Dermis blood vessel endothelial cell (primary cell): ENCODE measurements at places on chromosomes 6 and 20.

GRCh38 chr20:40470445-40471260 lies 218.4 kb downstream of the MAFB start:
- DNase-seq: no peak

- no peak for DNase-seq
Observed at GRCh38 chr20:63163171-63163570, 52.8 kb downstream of the YTHDF1 start.

GRCh38 chr20:50848341-50848808 lies 53.5 kb downstream of the BCAS4 start:
- peak; percentile 6 for DNase-seq

DNA sequence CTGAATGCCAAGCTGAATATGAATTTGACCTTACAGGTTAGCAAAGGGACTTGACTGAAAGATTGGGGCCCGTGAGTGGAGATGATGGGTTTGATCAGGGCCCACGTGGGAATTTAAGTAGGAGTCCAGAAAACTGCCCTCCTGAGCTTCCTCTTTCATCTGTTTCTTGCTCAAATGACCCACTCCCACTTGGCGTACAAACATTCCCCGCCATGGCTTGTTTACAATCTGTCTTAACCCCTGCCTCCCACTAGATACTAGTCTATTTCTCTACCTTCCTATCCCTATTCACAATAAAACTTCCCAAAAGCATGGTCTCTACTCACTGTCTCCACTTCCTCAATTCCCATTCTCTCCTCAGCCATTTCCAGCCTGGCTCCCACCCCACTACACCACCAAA lies 9.4 kb downstream of the MMP9 start:
- no peak for DNase-seq

DNA sequence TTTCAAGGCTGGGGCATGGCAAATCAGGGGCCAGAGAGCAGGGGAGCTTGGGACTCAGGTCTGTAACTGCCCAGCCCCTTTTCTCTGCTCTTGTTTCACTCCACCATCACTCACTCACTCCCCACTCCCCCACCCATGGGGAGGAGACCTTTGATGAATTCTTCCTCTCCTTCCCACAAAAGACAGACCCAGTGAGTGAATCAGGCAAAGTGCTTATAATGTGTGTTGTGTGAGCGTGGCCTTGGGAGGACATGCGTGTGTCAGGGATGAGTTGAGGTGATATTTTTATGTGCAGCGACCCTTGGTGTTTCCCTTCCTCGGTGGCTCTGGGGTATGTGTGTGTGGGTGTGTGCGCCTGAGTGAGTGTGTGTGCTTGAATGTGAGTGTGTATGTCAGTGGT lies 1.0 kb upstream of the CUL9 start:
- DNase-seq: no peak

- DNase-seq: no peak
Observed at GRCh38 chr20:52145587-52145986, 46.0 kb downstream of the ZFP64 start.

DNA sequence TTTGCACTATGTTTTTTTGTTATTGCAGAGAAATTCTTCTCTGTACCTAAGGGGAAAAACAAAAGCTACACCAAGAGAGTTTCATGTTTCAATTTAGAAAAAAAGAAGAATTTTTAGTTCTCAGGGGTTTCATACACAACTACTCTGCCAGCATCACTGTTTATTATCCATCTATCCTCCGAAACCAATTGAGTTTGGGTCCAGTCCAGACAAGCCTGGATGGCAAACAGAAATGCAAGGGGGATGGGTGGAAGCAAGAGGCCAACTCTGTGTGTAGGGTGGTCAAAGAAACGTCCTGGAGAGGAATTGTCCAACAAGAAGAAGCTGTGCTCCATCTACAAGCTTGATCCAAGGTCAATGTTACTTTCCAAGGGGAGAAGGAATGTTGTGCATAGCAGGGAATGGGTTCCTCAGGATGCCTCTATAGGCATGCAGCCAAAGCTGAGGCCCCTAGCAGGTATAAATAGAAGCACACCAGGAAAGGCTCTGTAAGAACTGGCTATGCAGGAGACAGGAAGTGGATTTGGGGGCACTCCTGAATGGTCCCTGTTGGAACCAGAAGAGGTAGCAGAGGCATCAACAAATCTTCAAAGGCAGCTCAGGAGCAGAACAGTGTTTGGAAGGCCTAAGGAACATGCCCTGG lies 64.4 kb downstream of the FILIP1 start:
- DNase-seq: no peak

DNA sequence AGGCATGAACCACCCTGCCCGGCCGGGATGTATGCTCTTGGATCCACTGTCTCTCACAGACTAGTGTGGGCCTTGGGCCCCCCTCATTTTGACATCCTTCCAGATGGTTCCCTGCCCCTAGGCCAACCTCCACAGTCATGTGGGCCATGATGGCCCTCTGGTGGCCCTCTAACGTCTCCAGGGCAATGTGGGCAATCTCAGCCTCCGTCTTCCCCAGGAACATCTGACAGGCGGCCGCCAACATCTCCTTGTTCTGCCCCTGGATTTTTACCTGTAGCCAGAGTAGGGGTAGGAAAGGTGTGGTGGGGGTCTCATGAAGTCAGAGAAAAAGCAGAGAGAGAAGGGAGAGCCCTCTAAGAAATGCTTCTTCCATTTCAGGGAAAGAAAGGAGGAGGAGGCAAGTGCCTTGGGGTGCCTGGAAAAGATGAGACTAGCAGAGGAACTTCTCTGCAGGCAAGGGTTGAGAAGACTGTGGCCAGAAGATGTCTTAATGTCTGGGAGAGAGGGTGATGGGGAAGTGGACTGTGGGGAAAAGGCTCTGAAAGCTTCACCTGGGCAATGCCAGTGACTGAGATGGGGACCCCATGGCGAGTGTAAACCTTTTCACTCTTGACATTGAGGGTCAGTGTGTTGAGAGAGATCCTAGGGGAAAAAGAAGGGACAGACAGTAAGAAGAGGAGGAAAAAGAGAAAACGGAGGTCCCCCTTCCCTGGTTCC lies 1.3 kb downstream of the FLOT1 start:
- DNase-seq: no peak

GRCh38 chr6:5566718-5567117 lies 305.4 kb downstream of the FARS2 start:
- no peak for DNase-seq

- DNase-seq: peak; percentile 64
Observed at GRCh38 chr6:138004430-138005287, 102.6 kb downstream of the PERP start.

DNA sequence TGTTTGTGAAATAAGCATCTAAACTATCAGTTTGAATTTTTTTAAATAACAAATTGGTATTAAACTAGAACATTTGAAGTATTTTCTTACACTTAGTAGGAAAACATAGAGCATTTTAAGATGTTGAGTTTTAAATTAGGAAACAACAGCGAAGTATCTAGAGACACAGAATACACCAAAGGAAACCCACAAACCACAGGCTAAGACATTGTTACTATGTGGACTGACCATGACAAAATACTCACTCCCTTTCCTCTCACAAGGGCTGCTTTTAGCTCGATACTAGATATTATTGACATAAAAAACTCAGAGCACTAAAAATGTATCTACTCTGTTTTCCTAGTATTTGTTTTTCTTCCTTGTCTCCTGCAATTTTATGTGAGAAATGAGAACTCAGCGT lies 266.0 kb upstream of the CITED2 start:
- no peak for DNase-seq

GRCh38 chr20:24646321-24646720 lies 176.9 kb downstream of the SYNDIG1 start:
- no peak for DNase-seq

- DNase-seq: peak; percentile 17
Observed at GRCh38 chr6:143501851-143502250, 9.7 kb downstream of the FUCA2 start.
